H1 (cell line): ENCODE measurements at places on chromosomes 5 and 9. TPM values are rescaled to one million over a fixed set of nuclear protein-coding genes. Genes with fewer than 3 reads are reported as not detected.

- no peak for DNase-seq
Observed at GRCh38 chr5:1787472-1788047, 12.1 kb downstream of the MRPL36 start.

Gene SLC23A1
- 0.03 TPM in 1 of 2 replicates, not detected in the other for polyA plus RNA-seq

DNA sequence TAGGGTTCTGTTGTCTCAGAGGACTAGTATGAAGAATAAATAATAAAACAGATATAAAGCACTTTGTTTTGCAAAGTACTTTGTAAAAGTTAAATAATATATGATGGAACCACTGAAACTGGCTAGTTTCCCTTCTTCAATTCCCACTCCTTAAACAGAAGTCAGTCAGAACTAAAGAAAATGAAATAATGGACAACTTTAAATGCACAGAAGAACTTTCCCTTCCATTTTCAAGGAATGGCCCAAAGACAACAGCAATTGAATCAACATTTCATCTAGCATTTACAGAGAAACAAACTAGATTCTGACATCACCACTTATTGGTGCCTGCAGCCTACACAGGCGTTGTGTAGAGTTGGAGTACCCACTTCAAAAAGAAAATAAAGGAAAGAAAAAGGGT lies 16.2 kb downstream of the DIAPH1 start:
- no peak for DNase-seq

Gene ZNF366
- not detected in 2 replicates for polyA plus RNA-seq

DNA sequence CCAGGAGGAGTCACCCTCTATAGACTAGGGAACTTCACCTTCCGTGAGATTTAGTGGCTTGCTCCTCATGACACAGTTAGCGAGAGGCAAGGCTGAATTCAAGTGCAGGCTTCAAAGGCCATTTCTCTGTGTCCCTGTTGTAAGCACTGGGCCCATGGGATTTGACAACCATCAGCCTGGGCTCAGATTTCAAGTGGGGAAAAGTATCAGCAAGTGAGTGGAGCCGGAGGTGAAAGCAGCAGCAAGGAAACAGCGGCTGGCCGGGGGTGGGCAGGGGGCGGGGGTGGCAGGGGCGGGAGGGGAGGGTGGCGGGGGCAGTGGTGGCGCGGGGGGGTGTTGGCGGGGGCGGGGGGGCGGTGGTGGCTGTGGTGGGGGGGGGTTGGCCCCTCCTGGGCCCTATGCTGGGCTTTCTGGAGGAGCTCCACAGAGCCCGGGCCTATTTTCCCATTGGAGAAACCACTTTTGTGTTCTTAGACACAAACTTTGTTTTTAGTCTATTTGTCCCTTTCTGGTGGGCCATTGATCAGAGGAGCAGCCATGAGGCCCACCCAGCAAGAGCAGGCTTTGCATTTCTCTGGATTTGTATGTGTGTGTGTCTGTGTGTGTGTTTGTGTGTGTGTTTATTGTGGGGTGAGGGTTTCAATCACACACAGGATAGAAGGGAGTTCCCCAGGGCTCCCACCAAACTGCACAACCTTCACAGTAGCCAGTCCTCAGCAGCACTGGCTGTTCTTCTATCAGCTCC lies 165.4 kb upstream of the RAI14 start:
- DNase-seq = no peak

Gene C9orf72
- 4.5 and 7.2 TPM in 2 replicates for polyA plus RNA-seq

- peak; percentile 94 for DNase-seq
Observed at GRCh38 chr9:129334105-129334935, 156.3 kb upstream of the IER5L start.

DNA sequence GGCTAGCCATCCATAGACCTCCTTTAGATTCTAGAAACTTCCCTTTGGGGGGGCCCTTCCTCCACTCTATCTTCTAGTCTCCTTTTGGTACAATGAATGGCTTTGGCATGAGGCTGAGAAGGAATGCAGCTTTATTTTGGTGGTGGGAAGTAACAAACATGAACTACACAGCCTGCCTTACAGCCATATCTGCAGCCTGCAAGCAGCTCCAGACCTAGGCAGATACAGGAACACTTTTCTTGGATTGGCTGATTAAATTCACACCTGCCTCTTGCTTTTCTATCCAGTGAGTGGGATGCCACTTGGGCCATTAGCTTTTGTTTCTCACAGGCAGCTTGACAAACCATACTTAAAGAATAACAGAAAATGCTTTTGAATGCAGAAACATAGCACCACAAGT lies 28.2 kb downstream of the NR6A1 start:
- DNase-seq = no peak

Gene OTP
- polyA plus RNA-seq = not detected in 2 replicates

DNA sequence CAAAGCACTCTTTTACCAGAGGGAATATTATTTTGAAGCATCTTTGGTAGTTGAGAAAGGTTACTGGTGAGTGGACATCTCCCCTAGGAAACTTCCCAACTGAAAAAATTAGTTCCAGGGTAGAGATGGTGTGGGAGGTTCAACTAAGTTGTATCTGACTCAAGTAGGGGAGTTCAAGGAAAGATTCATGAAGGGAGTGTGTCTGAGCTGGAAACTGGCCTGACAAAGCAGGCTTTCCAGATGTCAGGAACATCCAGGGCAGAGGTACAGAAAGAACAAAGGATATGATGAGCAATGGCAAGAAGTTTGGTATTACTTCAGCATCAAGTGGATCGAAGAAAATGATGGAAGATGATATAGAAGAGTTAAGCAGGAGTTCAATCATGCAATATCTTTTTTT lies 458.0 kb upstream of the RIOK2 start:
- no peak for DNase-seq

Gene LECT2
- polyA plus RNA-seq = not detected in 2 replicates
